MCF 10A (cell line): ENCODE measurements at places on chromosomes 6 and 20. TPM values are rescaled to one million over a fixed set of nuclear protein-coding genes. Genes with fewer than 3 reads are reported as not detected.

DNA sequence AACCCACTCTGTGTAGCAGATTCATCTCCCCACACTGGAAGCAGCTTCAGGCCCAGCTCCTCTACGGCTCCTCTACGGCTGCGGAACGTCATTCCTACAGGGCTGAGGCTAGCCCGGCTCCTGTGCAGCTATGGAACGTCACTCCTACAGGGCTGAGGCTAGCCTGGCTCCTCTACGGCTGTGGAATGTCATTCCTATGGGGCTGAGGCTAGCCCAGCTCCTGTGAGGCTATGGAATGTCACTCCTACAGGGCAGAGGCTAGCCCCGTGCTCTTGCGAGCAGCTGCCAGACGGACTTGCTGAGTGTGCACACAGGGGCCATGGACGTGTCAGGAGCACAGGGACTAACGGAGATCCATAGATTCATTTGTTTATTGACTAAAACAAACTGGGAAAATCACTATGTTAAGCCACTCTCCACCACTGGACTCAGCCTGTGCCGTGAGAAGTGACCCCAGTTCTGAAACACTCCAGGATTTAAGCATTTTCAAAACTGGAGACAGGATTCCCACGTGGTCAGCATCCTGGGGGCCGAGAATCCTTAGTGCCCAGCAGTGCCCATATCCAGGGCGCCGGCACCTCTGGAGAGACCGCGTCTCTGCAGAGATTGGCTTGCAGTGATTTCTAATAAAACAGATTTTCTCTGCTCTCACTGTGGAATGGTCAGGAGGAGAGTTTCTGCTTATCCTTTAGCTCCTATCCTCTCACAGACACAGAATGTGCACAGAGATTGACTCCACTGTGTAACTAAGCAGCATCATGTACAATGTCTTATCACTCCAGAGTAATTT, 5.0 kb downstream of the KCNQ2 start:
- DNase-seq: no peak

DNA sequence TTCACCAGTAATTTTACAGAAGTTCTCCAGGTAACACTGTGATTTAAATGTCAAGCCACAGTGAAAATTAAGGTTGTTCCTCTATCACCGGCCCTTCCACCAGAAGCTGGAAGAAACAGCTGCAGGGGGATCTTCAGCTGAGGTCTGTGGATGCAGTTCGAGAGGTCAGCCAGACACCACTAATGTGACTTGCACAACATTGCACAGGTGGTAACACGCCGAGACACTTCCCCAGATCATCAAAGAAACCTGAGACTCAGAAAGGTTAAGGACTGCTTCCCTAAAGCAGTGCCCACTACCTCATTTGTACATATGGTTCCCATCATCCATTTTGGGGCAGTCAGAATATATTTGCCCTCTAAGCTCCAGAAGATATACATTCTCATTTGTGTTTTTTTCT, 8.1 kb upstream of the SERPINB9 start:
- DNase-seq: peak; percentile 41

DNA sequence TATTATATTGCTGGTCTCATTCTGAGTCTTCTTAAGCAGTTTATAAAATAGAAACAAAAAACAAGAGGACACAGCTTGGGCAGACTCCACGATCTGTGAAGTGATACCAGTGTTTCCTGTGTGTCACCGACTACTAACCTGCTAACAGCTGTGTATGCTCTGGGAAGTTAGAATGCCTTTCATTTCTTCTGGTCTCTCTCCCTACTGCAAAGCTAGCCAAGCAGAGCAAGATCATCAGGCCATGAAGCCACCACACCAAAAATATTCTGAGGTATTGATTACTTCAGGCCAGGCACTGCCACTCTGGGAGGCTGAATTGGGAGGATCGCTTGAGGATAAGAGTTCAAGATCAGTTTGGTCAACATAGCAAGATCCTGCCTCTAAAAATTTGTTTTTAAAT, 46.9 kb upstream of the SMIM29 start:
- DNase-seq: no peak

DNA sequence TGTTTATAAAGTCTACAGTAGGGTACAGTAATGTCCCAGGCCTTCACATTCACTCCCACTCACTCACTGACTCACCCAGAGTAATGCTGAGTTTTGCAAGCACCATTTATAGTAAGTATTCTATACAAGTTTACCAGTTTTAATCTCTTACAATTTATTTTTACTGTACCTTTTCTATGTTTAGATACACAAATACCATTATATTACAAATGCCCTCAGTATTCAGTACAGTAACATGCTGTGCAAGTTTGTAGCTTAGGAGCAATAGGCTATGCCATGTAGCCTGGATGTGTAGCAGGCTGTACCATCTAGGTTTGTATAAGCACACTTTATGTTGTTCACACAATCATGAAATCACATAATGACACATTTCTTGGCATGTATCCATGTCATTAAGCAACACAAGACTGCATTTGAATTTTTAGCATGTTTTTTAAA, 673.6 kb downstream of the CD109 start:
- peak; percentile 78 for DNase-seq

ENPP4 gene
- 0.30 and 0.32 TPM in 2 replicates for total RNA-seq

GRCh38 chr20:59598625-59599310, 5.6 kb upstream of the PHACTR3 start:
- DNase-seq: peak; percentile 53
